ENCODE measurements at places on chromosomes 12 and 14. TPM values are rescaled to one million over a fixed set of nuclear protein-coding genes. Genes with fewer than 3 reads are reported as not detected.

Gene TEX52
- polyA plus RNA-seq, result not detected

Gene SDR9C7
- 0.50 TPM for polyA plus RNA-seq

Gene PTMS
- polyA plus RNA-seq, result 228 TPM

Gene TAS2R50
- not detected for polyA plus RNA-seq

Gene GMPR2
- 48.3 TPM for polyA plus RNA-seq

Gene ETFBKMT
- 2.4 TPM for polyA plus RNA-seq

DNA sequence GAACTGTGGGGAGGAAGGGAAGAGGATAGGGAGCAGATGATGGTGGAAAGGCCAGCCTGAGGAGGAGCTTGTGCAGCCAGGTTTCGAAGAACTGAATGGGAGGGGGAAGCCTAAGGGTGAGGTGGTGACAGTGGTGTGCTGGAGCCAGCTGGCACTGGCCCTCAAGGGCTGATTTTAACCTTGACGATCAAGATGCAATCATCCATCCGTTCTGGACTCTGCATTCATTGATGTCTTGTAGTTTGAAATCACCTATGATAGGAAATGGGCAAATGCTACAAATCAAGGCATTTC lies 2.8 kb upstream of the ATG101 start:
- peaks cover 2% of the 10 kb centered on the region for H3K36me3 ChIP-seq
- H3K4me1 ChIP-seq, result peaks cover 27% of the 10 kb centered on the region
- no peak overlapping the region for H3K4me3 ChIP-seq
- no peaks in the 10 kb centered on the region for H3K27me3 ChIP-seq
- H3K27ac ChIP-seq, result no peak overlapping the region
- no peak for DNase-seq

DNA sequence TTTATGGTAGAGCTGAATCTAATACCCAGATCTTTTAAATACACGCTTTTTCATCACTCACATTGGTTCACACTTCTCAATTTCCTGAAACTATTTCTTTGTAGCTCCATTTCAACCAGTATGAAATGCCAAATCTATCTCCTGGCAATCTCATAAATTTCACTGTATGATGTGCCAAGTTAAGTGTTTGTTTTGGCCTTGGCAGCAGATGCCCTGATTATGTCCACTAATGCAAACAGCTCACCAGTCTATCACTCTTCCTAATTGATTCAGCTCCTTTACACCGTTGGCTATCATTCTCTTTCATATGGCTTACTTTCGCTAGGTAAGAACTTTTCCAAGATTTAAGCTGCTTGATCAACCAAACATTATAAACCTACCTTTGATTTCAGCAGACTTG lies 58.6 kb downstream of the ZFC3H1 start:
- H3K4me3 ChIP-seq, result no peak overlapping the region
- no peaks in the 10 kb centered on the region for H3K27me3 ChIP-seq
- no peaks in the 10 kb centered on the region for H3K4me1 ChIP-seq
- H3K36me3 ChIP-seq, result peaks cover 46% of the 10 kb centered on the region

- H3K27ac ChIP-seq, result no peak overlapping the region
- H3K4me1 ChIP-seq, result peaks cover 9% of the 10 kb centered on the region
- H3K36me3 ChIP-seq, result no peaks in the 10 kb centered on the region
- no peak for DNase-seq
- H3K27me3 ChIP-seq, result peaks cover 92% of the 10 kb centered on the region
Measured at GRCh38 chr12:109608270-109608669, 34.7 kb downstream of the MVK start.

- H3K27ac ChIP-seq, result no peak overlapping the region
- no peak for DNase-seq
- no peak overlapping the region for H3K4me3 ChIP-seq
- no peaks in the 10 kb centered on the region for H3K27me3 ChIP-seq
- no peaks in the 10 kb centered on the region for H3K4me1 ChIP-seq
Measured at GRCh38 chr12:110998165-110998564, 77.8 kb upstream of the MYL2 start.

- no peaks in the 10 kb centered on the region for H3K27me3 ChIP-seq
Measured at GRCh38 chr12:6104027-6104426, 20.4 kb downstream of the VWF start.

DNA sequence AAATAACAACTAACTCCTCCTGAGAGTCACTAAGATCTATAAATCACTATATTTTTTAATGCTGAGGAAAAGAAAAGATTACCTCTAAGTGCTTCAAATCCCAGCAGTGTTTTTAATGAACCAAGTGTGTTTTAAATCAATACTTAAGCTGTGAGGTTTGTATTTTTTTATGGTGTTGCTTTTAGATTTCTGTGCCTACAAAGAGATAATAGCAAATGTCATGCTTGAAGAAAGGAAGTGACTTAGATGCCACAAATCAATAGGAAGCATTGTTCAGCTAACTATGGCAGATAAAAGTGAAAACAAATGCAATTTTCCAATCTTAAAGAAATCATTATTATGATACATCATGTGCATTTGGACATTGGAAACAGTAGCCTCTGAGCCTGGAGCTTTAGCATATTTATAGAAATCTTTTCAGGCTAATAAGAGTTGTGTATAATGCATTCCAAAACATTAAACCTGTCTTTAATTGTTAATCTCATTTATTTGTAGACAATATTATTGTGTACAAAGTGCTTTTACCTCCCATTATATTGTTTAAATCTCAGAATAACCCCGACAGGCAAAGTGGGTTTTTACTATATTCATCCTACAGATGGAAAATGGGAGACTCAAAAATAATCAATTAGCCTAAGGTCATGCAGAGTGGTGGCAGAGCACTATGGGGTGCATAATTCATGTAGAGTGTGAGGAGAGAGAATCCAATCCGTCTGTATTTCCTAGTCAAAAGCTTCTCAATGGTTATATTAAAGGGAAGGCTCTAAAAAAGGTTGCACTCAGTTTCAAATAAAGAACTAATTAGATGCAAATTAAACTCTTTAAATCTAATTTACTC lies 486.2 kb downstream of the NAV3 start:
- no peaks in the 10 kb centered on the region for H3K27me3 ChIP-seq
- no peak overlapping the region for H3K27ac ChIP-seq
- no peaks in the 10 kb centered on the region for H3K36me3 ChIP-seq
- H3K4me1 ChIP-seq, result no peaks in the 10 kb centered on the region
- no peak for DNase-seq
- H3K4me3 ChIP-seq, result no peak overlapping the region

- no peaks in the 10 kb centered on the region for H3K4me1 ChIP-seq
- no peaks in the 10 kb centered on the region for H3K27me3 ChIP-seq
- no peak overlapping the region for H3K4me3 ChIP-seq
- H3K36me3 ChIP-seq, result no peaks in the 10 kb centered on the region
- DNase-seq, result peak; percentile 31
Measured at GRCh38 chr12:107405436-107405835, 280.2 kb upstream of the PWP1 start.

DNA sequence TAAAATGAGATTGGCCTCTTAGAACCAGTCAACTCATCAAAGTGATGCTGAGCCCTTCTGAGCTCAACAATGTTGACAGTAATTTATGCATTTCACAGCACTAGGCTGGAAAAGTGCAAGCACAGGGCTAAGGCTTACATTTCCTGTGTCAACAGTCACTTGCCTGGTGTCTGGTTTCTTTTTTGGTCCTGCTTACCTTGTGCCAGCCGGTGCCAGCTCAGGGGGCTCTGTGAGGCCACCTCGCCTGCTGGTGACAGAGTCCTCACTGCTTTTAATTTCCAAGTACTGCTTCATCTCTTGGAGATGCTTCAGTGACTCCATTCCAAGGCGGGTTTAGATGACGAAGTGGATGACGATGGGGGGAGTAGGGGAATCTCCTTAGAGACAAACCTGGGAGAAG lies 53.1 kb upstream of the KCNA1 start:
- peaks cover 12% of the 10 kb centered on the region for H3K4me1 ChIP-seq
- DNase-seq, result no peak
- H3K36me3 ChIP-seq, result no peaks in the 10 kb centered on the region
- peaks cover 48% of the 10 kb centered on the region for H3K27me3 ChIP-seq
- no peak overlapping the region for H3K4me3 ChIP-seq

GRCh38 chr14:71665781-71666180 lies 266.4 kb upstream of the RGS6 start:
- no peak overlapping the region for H3K4me3 ChIP-seq
- H3K27ac ChIP-seq, result no peak overlapping the region
- peaks cover 22% of the 10 kb centered on the region for H3K36me3 ChIP-seq
- DNase-seq, result no peak
- H3K27me3 ChIP-seq, result no peaks in the 10 kb centered on the region

GRCh38 chr12:108335349-108336119 lies 3.6 kb downstream of the CMKLR1 start:
- no peak for DNase-seq
- H3K4me1 ChIP-seq, result no peaks in the 10 kb centered on the region
- H3K27me3 ChIP-seq, result no peaks in the 10 kb centered on the region

DNA sequence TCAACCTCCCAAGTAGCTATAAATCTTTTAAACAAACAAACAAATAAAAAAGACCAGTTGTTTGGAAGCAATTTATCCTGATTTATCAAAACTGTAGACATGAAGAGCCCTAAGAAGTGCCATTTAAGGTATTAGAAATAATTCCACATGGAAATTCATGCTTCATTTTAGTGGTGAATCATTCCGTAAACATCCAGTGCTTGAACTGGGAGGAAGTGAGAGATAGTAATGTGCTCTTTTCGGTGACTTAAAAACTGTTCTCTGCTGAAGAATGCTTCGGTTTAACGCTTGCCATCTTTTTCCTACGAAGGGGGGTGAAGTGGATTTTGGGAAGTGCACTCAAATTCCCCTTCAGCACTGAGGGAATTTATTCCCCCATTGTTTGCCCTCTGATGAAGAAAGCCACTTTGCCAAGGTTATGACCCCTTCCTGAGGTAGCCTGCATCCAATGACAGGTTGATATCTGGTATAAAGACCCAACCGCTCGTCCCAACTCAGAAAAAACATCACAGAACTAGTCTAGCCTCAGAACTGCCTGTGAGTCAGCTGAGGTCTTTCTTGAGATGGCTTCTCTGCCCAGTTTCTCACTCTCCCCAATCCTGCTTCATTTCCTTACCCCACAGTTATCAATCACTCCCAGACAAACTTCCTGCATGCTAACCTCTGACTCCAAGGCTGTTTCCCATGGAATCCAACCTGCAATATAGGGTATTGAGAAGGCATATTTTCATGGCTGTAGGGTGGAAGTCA lies 244.1 kb downstream of the AEBP2 start:
- H3K4me3 ChIP-seq, result no peak overlapping the region
- H3K36me3 ChIP-seq, result no peaks in the 10 kb centered on the region
- H3K27me3 ChIP-seq, result no peaks in the 10 kb centered on the region

GRCh38 chr14:48563489-48563888 lies 888.1 kb upstream of the MDGA2 start:
- DNase-seq, result no peak
- no peak overlapping the region for H3K4me3 ChIP-seq
- H3K27ac ChIP-seq, result no peak overlapping the region
- no peaks in the 10 kb centered on the region for H3K36me3 ChIP-seq
- H3K27me3 ChIP-seq, result no peaks in the 10 kb centered on the region

DNA sequence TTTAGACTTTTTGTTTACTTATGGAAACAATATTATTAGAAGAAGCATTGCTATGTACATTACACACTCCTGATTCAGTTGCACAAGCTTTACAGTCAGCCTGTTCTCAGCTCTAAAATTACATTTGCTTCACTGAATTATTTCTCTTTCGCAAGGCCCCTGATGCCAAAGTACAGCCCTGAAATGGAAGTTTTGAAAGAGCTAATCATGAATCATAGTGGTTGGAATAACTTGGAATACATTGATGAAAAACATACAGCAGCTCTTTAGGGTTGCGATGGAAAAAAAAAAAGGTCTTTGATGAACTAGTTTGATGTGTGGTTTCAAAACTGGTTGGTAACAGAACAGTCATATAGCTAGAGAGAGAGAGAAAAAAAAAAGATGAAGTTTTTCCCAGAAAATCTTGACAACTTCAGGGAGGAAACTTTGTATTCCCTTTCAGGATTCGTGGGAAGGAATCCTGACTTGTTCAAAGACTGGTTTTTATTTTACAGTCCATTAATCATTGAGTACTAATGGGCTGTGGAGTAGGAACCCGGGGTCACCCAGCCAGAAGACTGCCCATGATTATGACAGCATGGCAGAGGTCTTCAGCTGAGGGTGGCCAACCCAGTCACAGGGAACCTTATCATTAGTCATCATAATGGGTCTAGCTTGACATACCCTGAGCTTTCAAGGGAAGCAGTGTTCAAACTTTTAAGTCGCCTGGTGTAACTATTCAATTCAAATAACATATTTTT lies 460.1 kb downstream of the NAV3 start:
- H3K36me3 ChIP-seq, result no peaks in the 10 kb centered on the region
- DNase-seq, result peak; percentile 3
- no peaks in the 10 kb centered on the region for H3K4me1 ChIP-seq
- H3K4me3 ChIP-seq, result no peak overlapping the region
- H3K27ac ChIP-seq, result no peak overlapping the region
- H3K27me3 ChIP-seq, result no peaks in the 10 kb centered on the region

- H3K4me3 ChIP-seq, result no peak overlapping the region
- no peak overlapping the region for H3K27ac ChIP-seq
- H3K27me3 ChIP-seq, result no peaks in the 10 kb centered on the region
Measured at GRCh38 chr12:104665296-104665695, 208.5 kb downstream of the CHST11 start.

DNA sequence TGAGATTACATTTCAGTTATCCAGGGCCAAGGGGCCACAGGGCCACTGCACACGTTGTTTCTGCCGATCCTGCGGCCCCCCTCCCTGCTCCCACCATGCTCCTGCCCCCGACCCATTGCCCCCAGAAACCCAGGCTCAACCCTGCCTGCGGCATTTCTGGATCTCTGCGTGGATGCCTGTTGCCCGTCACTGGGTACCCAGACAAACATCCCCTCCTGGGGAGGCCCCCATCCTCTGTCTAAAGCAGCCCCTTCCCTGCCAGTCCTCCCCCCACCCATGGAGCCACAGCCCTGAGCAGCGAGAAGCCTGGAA lies 326.4 kb upstream of the SFSWAP start:
- no peak for DNase-seq
- no peaks in the 10 kb centered on the region for H3K27me3 ChIP-seq
- H3K4me3 ChIP-seq, result no peak overlapping the region

DNA sequence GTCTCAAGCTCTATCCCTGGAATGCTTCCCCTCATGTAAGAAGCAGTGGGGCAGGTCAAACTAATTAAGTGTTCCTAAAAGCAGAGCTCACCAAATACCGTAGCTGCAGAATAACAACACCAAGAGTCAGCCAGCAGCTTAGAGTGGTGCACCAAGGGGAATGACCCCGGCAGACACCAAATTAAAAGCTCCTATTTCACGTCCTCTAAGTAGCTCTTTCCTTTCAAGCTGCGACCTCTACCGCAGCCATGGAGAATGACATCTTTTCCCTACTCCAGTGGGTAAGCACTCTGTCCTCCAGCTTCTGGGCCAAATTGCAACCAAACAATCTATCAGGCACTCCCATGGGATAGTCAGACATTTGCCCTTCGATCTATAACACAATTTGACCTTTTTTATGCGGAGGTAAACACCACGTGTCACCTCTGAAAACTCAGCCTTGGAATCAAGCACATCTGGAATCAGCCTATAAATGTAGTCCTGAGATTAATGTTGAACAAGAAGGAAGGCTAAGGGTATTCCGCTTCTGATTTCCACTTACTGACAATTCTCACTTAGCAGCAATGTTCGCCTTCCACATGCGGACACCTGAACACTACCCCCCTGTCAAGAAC lies 67.6 kb upstream of the CDKN3 start:
- no peaks in the 10 kb centered on the region for H3K36me3 ChIP-seq
- no peak overlapping the region for H3K4me3 ChIP-seq
- H3K4me1 ChIP-seq, result peaks cover 25% of the 10 kb centered on the region
- H3K27me3 ChIP-seq, result no peaks in the 10 kb centered on the region

Data from stomach (tissue), 19 donors.